ENCODE measurements at places on chromosomes 11 and 22.

DNA sequence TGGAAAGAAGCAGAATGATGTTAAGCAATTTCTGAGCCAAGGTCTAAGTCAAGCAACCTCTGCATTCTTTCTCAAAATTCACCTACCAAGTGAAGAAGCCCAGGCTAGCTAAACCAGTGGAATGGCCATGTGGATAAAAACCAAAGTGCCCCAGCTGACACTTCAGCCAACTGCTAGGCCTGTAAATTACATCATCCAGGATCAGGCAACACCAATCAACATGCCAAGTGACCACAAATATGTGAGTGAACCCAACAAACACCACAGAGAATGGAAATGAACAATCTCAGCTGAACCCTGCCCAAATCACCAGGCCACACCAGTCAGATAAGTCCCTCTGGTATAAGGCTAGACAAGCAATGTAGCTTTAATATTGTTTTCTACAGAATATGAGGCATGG lies 25.1 kb upstream of the FJX1 start:
- DNase-seq = no peak

DNA sequence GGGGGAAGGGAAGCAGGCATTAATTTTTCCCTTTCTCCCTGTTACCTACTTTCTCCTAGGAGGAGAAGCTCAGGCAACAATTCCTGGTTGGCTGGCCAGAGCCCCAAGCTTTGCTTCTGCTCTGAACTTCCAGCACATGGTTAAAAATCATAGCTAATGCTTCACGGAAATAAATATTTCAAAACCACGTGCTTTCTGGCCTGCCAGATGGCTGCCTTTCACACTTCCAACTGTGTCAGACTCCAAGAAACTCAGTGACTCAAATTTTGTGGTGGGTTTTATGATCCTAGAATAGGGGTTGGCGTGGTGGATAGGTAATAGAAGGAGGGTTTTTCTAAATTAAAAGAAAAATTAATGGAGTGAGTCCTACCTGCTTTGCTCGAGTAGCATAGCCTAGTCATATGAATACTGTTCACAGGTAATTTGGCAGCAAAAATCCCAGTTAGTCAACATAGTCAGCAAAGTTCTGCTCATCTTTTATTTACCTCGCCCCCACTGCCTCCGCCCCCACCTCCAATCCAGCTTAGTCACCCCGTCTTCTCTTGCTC lies 58.6 kb downstream of the SC5D start:
- DNase-seq = no peak

- DNase-seq = no peak
Measured at GRCh38 chr11:65642014-65642671, 4.2 kb downstream of the SIPA1 start.

DNA sequence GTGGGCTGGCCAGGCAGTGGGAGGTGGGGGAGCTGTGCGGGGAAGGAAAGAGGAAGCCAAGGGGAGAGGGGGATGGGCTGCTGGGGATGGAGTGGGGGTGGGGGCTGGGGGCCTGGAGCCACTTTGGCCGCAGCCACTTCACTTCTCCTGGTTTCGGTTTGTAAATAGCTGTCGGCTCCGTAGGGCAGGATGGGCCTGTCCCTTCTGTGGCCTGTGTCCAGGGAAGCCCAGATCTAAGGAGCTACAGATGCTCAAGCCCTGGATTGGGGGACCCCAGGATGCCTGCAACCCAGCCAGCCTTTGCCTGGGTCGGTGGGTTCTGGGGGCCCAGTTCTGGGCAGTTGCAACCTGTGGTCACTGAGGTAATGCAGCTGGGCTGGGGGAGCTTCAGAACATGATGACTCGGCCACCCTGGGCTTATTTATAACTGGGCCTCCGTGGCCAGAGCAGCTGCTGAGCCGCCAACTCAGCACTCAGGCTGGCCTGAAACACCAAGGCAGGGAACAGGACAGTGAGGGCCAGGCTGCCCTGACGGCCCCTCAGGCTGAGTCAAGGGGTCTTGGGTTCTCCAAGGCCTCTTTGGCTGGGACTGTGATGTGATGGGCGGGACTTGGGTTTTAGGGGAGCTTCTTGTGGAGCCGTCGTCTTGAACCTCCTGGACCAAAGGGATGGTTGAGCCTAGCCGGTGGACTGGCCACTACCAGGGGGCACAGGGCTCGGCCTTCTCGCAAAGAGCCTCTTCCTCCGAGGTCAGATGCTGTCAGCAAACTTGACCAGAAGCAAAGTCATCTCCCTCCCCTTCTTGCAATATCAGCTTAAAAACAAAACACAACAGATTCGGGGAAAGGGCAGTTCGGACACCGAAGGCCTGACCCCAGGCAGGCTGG lies 15.0 kb upstream of the SLC39A13 start:
- no peak for DNase-seq

DNA sequence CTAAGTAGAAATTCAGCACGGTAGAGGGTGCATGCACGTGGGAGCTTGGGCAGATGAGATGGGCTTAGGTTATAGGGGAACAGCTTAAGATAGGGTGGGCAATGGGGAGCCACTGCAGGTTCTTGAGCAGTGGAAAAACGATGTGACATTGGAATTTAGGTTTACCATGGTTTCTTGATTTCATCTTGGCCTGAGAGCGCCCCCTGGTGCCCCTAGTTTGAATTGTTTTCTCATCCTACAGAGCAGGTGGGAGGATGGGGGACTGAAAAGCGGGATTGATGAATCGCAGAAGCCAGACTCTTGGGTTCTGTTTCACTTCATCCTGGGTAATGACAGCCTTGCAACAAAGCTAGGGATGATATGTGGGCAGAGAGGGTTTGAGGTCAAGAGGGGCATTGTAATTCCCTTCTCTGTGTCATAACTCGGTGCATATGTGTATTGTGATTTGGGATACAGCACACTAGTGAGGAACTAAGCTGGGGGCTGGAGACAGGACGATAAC lies 6.7 kb upstream of the MCAM start:
- DNase-seq = peak; percentile 79

GRCh38 chr22:30806391-30806861 lies 111.8 kb downstream of the OSBP2 start:
- no peak for DNase-seq

DNA sequence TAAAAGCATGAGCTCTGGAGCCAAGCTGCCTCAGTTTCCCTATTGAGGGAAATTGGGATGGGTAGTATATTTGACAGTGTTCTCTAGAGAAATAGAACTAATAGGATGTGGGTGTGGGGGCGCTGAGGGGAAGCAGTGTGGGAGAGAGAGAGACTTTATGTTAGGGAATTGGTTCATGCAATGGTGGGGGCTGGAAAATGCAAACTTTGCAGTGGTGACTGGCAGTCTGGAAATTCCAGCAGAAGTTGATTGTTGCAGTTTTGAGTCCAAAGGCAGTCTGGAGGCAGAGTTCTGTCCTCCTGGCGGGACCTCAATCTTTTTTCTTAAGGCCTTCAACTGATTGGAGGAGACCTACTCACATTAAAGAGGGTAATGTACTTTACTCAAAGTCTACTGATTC lies 59.4 kb upstream of the SYT13 start:
- DNase-seq = no peak

GRCh38 chr22:36184433-36185025 lies 17.1 kb downstream of the APOL4 start:
- no peak for DNase-seq

DNA sequence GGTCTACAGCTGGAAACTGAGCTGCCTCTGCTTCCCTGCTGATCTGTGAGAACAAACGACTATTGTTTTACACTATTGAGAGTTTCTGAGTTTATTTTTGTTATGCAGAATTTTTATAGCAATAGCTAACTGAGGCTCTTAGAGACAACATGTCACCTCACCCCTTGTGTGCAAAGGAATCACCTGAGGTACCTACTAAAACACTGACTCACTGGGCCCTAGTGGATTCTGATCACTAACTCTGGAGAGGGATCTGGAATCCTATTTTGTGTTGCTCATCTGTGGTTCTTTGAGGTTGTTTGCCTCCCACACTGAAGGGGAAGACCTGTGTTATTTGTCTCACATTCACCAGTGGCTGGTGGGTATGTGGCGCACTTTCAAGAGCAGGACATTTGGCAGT lies 13.4 kb upstream of the B3GAT1 start:
- DNase-seq = no peak

- no peak for DNase-seq
Measured at GRCh38 chr22:24291515-24292201, 21.0 kb downstream of the SPECC1L start.
